B cell (primary cell): ENCODE measurements at places on chromosomes 3 and 15.

DNA sequence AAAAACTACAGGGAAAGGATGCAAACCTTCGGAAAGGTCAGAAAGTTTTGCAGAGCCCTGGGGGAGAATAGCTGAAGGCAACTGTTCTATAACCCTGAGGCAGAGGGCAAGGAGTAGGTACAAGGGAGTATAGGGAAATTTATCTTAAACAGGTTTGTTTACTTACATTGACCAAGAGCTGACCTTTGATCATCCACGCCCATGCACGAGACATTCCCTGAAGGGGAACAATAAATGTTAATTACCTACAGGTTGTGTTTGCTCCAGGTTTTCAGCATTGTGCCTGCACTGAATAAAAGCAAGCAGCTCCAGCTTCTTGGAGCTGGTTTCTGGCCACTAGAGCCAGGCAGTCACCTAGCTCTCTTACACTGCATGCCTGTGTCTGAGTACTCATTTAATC is 524.5 kb upstream of the TGFBR2 start:
- no peak for DNase-seq

GRCh38 chr3:134846911-134847317 is 51.9 kb downstream of the EPHB1 start:
- DNase-seq: no peak

DNA sequence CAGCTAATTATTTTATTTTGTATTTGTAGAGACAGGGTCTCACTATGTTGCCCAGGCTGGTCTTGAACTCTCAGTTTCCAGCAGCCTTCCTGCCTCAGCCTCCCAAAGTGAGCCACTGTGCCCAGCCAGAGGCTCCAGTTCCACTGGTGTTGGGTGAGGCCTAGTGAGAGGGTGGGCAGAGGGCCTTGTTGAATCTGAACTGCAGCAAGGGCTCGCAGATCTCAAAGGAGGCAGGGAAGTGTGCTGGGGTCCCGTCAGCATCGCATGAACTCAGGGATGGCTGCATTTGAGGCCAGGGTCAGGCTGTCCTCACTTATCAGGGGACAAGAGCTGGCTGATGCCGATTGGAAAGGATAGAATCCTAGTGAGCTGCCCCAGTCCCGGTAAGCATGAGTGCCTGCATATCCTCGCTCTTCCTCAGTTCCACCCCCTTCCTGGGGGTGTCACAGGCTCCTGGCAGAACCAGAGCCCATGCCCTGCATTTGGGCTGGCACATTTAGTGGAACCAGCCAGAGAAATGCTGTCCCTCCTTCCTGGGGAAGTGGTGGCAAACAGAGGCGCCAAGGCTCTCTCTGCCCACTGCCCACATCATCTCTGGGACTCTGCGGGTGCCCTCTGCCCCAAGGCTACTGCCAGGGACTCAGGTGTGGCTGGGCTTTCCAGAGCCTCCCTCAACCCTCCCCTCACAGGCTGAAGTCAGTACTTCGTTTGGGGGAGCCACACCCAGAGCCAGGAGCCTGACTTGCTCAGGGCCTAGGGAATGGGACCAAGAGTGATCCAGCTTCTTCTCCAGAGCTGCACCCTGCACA is 24.1 kb downstream of the ALS2CL start:
- DNase-seq: no peak

DNA sequence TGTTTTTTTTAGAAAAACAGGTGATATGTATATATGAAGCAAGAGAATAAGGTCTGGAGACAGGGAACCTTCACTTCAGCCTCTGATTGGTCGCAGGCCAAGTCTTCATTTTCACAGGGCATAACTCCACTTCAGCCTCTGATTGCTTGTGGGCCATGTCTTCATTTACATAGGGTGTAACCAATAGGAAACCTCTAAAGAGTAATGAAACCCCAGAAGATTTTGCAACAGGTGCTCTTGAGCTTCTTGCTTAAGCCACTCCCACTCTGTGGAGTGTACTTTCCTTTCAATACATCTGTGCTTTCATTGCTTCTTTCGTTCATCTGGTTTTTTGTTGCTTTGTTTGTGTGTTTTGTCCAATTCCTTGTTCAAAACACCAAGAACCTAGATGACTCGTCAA is 22.6 kb upstream of the SCG3 start:
- no peak for DNase-seq

DNA sequence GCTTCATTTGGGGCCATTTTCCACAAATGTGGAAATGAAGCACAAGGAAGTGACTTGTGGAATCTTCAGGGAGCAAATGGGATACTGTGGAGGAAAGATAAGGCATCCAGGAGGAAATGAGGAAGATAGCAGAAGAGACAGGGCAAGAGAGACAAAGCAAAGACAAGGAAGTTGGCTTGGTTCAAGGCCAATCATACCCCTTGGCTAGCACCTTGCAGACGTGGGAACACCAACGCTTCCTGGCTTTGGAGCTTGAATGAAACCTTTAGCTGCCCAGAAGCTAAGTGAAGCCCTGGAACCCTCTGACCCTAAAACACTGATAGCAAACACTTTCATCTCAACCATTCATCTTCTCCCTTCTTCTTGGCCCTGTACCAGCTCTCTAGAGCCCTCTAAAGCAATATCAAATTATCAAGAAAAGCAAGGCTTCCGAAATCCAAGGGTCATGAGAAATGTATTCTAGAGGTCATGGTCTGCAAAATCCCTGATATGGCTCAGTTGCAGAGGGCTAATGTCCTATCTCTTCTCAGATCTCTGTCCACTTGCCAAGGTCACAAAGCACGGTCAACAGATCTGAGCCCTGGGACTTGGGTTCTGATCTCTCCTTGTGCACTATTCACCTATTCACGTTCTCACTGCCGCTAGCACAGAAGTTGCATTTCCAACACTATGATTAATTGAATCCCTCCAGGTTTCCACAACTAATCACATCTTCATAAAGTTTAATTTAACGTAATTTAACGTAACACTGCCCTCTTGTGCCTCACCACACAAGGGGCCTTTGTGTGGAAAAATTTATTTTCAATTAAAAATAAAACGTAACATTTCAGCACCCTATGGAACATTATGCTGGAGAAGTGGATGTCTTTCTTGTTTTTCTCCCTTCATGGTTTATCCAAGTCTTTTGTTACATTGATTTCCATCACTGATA is 557.6 kb upstream of the ADAMTS9 start:
- DNase-seq: no peak

- no peak for DNase-seq
Observed at GRCh38 chr15:98009169-98009568, 48.7 kb downstream of the ARRDC4 start.
